ENCODE measurements at places on chromosomes 7 and 10.
A peak's percentile ranks its signal among the peaks of the same experiment; 100 is the strongest.

DNA sequence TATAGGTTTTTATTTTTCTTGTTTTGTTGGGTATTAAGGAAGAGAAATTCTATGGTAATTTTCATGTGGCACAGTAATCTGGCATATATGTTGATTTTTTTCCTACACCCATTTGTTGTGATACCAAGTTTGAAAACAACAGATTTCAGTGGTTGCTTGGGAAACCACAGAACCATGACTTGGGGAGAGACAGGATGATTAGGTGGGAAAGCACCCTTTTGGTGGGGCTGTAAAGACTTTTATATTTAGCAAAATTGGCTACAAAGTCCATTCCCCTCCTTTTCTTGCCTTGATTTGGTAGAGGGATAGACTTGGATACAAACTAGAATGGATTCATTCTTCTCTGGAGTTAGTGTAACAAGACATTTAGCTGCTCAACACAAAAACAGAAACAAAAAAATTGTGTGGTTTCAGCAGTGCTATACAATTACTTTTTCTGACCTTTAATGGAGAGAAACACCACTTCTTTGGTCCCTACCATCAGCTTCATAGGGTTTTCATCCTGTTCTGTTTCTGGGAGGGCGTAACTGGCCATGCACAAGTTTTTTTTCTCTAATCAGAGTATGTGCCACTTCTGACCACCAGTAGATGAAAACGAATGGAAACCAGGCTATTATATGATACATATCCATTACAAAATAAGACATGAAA, 52.7 kb downstream of the FIGNL1 start:
- no peak for DNase-seq

- peak; percentile 82 for DNase-seq
Measured at GRCh38 chr10:33157103-33157502, 177.4 kb downstream of the NRP1 start.

- no peak for DNase-seq
Measured at GRCh38 chr7:16993543-16993942, 111.8 kb upstream of the AGR3 start.

DNA sequence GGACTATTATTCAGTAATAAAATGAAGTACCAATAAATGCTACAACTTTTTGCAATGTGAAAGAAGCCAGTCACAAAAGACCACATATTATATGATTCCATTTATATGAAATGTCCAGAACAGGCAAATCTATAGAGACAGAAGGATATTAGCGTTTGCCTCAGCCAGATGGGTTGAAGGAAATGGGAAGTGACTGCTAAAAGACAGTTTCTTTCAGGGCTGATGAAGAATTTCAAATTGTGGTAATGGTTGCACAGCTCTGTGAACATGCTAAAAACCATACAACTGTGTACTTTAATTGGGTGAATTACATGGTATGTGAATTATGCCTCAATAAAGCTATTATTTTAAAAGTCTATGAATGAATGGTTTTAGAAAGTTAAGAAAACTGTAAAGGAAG, 23.9 kb upstream of the REEP3 start:
- DNase-seq, result no peak

DNA sequence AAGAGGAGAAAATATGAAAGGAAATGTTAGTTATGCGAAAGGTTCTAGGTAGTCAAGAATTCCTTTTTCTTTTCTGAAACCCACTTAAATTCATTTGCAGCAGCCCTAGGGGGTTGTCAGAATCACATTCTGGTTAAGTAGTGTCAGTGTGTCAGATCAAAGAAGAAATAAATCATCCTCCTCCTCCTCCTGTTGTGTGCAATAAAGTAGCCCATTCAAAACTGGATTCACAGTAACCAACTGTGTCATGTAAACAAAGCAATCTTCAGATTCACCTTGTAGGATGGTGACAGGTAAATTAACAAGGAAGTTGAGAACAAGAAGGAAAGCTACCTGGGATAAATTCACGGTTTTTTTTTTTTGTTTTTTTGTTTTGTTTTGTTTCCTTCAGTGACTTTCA, 127.5 kb downstream of the NSUN6 start:
- DNase-seq, result no peak

DNA sequence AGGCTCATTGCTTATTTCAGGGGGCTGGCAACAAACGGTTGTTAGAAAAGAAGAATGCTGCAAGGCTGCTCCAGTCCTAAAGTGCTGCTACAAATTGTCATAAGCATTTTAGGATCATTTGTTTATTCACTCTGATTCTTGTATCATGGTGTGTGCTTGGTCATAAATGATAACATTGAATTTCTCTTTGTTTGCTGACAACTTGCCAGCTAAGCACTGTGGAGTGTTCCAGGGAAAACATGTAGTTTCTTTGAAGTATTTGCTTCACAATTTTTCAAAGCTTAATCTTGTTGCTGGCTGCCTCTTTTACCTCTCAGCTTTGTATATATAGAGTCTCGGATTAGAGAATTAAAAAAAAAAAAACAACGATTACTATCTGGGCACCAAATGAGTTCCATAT, 263.0 kb downstream of the PHF14 start:
- no peak for DNase-seq

DNA sequence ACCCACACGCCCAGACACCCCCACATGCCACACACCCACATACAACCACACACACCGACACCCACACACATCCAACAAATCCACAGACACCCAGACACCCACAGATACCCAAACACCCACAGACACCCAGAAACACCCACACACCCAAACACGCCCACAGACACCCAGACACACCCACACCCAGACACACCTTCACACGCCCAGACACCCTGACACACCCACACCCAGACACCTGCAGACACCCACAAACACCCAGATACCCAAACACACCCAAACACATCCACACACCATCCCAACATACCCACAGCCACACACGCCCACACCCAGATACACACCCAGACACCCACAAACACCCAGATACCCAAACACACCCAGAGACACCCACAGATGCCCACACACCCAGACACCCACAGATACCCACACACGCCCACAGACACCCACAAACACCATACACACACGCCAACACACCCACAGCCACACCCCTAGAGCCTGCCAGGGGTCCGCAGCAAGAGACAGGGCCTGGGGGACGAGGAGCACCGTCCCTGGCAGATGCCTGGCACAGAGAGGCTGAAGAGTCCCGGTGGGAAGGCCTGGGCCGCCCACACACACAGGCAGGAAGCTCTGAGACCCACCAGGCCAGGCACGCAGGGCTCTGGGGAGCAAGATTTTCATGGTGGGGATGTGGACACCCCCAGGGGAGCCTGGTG, 28.5 kb downstream of the CYP2W1 start:
- no peak for DNase-seq

GRCh38 chr10:75390178-75390577, 11.4 kb downstream of the ZNF503 start:
- DNase-seq, result no peak

- DNase-seq, result no peak
Measured at GRCh38 chr7:88377434-88377833, 70.7 kb upstream of the STEAP4 start.
